Activated CD4-positive, alpha-beta T cell treated with anti-CD3 and anti-CD28 coated beads, Interleukin-2, amount 10 ng/mL, durations not matched to agents 7 days and 5 days (primary cell): ENCODE measurements at places on chromosomes 3 and 15.

GRCh38 chr15:41970456-41970855 lies 1.9 kb downstream of the EHD4 start:
- no peak for DNase-seq

DNA sequence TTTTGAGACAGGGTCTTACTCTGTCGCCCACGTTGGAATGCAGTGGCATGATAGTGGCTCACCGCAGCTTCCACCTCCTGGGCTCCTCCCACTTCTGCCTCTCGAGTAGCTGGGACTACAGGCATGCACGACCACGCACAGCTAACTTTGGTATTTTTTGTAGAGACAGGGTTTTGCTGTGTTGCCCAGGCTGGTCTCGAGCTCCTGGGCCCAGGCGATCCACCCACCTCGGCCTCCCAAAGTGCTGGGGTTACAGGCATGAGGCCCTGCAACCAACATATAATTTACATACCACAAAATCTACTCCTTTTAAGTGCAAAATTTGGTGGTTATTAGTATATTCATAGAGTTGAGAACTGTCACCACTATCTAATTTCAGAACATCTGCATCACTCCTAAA lies 31.7 kb downstream of the CCDC14 start:
- no peak for DNase-seq

- DNase-seq: no peak
Observed at GRCh38 chr3:74366331-74366730, 248.1 kb downstream of the CNTN3 start.

DNA sequence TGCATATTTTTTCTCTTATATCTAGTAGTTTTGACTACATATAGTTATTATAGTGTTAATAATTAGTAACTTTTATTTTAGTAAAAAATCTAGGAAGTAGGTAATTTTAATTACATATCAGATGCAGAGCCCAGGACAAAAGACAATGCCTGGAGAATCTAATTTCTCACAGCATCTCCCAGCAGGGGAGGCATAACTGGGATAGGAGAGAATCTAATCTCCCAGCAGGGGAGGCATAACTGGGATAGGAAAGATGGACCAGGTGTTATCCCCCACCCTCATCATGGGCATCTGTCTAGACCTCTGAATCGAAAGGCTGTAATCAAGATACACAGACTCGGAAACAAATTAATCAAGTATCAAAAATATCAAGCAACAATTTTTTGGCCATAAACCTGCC lies 58.2 kb downstream of the OSTN start:
- DNase-seq: no peak

DNA sequence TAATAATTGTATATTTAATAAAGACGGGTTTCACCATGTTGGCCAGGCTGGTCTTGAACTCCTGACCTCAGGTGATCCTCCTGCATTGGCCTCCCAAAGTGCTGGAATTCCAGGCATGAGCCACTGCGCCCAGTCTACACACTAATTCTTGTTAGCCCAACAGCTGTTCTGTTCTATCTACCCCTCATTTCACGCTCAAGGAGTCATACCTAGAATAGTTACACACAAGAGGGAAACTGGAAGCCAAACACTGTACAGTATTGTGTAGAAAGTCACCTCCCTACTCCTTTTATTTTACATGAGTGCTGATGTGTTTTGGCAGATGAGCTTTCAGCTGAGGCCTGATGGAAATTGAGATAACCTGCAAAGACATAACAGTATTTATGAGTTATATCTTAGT lies 13.4 kb upstream of the CTDSPL2 start:
- no peak for DNase-seq

- no peak for DNase-seq
Observed at GRCh38 chr3:183506674-183507320, 48.7 kb downstream of the KLHL6 start.

DNA sequence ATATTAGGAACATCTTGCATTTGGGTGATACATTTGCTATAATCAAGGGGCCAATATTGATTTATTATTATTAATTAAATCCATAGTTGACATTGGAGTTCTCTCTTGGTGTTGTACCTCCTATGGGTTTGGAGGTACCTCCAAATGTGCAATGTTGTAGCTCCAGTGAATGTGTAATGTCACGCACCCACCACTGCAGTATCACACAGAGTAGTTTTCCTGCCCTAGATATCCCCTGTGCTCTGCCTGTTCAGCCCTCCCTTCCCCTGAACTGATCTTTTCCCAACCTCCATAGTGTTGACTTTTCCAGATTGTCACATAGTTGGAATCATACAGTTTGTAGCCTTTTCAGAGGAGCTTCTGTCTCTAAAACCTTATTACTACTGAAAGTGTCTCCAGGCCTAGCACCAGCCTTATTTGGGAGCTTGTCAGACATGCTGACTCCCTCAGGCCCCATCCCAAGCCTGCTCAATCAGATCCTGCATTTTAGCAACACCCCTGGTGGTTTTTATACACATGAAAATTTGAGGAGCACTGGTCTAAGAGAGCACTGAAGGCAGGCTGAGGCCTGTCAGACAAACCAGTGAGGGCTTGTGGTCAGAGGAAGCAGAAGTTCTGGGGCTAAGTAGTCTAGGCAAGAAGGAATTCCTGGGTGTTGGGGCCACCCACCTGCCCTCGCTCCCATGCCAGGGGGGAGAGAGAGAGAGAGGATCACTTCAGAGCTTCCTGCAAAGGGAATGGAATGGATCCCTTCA lies 73.4 kb downstream of the SLC6A11 start:
- DNase-seq: no peak

DNA sequence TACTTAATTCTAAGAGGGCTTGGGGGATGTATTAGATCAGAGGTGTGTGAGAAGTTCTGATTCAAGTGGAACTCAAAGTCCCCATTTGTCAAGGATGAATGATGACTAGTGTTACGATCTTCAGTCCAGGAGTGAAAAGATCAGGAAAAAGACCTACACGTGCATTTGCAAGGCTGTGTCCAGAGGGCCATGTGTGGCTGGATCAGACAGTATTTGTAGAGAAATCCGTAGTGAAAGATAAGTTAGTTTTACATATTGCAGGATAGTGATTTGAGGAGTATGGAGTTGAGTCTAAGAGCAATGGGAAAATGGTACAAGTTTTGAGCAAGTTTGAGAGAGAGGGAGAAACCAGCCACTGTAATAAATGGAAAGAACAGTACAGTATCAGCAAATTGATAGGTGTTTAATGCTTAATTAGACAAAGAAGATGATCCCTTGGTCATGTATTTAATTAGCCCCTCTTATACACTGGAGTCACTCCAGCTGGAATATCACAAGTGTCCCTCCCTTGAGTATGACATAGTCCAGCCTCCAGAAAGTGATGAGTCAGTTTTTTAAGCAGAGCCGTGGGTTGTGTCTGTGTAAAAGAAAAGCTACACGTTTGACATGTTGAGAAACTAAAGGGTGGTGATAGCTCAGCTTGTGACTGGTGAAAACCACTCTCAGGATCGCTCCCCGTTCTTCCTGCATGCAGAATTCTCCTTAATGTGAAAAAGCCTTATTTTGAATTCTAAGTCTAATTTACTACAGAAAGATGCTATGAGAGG lies 348.8 kb downstream of the ROBO1 start:
- DNase-seq: no peak

- DNase-seq: no peak
Observed at GRCh38 chr15:67103432-67103831, 38.0 kb downstream of the SMAD3 start.

- DNase-seq: no peak
Observed at GRCh38 chr3:73137736-73138403, 76.4 kb downstream of the EBLN2 start.

DNA sequence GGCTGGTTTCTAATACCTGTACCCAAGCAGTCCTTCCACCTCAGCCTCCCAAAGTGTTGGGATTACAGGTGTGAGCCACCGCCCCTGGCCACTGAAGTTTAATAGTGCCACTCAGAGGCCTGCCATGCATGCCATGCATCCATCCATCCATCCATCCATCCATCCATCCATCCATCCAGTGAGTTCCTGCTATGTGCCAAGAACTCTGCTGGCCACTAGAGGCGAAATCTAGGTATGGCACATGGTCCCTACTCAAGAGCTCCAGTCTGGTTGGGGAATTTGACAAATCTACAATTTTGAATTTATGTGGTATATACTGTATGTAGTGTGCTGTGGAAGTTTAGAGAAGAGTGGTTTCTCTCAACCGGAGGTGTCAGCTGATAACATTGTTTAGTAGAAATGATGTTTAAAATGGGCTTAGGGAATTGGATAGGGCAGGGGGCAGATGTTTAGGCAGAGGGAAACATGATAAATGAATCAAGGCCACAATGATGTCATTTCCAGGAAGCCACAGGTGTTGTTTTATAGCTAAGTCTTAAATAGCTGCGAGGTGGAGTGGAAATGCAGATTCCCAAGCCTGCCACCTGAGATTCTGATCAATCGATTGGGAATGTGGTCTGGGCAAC lies 384.4 kb upstream of the C2CD4B start:
- no peak for DNase-seq

DNA sequence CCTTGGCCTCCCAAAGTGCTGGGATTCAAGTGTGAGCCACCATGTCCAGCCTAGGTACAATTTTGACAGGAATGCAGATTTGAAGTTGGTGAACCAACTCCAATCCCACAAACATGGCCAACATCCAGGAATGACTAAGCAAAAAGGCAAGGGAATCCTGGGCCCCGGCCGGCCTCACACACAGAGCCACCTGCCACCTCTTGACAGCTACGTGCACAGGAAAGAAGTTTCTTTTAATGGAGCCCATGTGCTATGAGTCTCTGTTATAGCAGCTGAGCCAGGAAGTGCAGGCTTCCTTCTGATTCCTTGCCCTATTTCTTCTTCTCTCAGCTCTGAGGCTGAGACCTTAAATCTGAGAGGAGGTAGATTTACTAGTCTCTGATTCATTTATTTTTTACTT lies 8.8 kb downstream of the TMEM40 start:
- no peak for DNase-seq

GRCh38 chr15:90126596-90127435 lies 24.5 kb upstream of the IDH2 start:
- no peak for DNase-seq

DNA sequence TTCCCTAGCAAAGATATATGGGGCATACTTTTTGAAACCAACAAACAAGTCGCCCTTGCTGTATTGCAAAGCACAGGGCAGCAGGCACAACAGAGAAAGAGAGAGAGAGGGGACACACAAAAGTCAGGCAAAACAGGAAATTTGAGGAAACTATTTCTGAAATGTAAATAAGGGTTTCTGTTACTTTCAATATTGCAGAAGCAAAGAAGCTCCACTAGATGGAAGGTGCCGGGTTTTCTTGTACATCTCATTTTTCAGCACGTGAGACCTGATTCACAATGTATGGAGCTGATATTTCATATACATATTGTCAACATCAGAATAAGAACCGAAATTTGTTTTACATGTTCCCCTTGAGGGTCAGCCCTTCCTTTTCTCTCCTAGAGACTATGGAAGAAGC lies 127.4 kb downstream of the FOXP1 start:
- peak; percentile 33 for DNase-seq

DNA sequence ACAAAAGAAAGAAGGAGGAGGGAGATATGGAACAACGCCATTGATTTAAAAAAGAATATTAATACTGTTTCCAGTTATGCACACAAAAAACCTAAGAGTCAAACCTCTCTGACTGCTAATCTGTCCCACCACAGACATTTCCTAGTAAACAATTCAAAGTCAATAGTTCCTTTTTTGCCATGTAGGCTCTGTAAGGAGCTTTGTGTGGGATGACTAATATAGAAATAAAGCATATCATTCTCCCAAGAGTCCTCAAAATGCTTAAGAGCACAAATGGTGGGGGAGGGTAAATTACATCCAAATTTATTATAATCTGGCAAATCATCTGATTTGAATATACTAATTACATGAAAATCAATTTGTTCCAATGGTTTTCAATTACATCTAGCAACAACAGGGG lies 155.9 kb upstream of the CNTN4 start:
- no peak for DNase-seq

DNA sequence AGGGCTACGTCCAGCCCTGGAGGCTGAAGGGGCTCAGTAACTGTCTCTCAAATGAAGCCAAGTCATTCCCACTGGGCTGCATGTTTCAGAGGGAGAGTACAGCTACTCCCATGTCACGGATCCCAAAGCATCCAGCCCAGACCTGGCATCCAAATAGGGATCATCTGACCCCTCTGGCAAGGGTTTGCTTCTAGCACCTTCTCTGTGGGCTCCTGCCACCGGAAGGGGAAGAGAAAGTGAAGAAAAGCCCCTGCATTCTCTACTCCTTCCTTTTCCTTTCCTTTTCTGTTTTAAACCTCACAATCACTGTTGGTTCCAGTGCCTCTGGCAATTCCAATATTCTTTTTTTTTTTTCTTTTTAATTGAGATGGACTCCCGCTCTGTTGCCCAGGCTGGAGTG lies 64.5 kb upstream of the CTSH start:
- DNase-seq: no peak

GRCh38 chr3:27714146-27714526 lies 8.0 kb downstream of the EOMES start:
- no peak for DNase-seq

- no peak for DNase-seq
Observed at GRCh38 chr15:78312957-78313356, 13.5 kb upstream of the SKIC8 start.

GRCh38 chr3:171129827-171130226 lies 103.3 kb upstream of the SLC2A2 start:
- no peak for DNase-seq

DNA sequence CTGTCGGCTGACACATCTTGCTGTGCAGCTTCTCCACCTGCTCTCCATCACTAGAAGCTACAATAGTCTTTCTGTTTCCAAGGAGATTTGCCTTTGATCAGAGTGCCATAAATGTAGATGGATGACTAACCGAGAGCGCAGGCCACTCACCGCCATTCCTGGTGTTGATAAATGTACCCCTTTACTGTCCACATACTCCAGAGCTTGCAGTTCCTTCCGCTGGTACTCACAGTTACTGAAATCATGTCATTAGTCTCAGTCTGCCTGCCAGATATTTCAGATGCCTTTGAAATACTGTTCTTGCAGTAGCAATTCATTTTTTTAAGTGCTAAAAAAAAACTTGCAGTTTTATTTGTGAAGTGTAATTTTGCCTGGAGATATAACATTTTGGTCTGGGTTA lies 72.3 kb downstream of the BLM start:
- DNase-seq: no peak

- DNase-seq: no peak
Observed at GRCh38 chr3:63862804-63863149, 828 bp downstream of the THOC7 start.

- DNase-seq: peak; percentile 29
Observed at GRCh38 chr15:55917881-55918296, 75.5 kb downstream of the NEDD4 start.

DNA sequence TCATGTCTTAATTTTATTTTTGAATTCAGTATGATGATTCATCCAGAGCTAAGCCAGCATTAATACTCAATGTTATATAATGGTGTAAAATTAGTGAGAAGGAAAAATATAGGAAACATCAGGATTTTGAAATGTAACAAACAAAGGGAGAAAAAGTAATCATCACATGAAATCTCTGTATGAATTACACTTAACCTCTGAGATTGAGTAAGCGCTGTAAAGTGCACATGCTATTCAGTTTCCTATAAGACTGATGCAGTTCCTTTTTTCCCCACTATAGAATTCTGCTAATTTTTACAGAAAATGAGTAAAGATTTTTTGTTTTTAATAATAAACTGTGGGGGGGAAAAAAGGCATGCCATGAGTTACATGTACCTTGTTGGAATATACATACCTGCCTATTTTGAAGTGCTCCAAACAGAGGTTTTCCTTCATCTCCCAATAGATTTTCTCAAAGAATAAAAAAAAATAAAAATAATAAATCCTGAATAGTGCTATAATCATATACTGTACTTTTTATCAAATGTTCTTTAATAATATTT lies 64.0 kb upstream of the TTBK2 start:
- DNase-seq: no peak

GRCh38 chr15:93454788-93455187 lies 365.8 kb upstream of the RGMA start:
- no peak for DNase-seq

- no peak for DNase-seq
Observed at GRCh38 chr3:56885879-56886278, 84.1 kb upstream of the ARHGEF3 start.
